ENCODE measurements at places on chromosomes 13 and 19.

DNA sequence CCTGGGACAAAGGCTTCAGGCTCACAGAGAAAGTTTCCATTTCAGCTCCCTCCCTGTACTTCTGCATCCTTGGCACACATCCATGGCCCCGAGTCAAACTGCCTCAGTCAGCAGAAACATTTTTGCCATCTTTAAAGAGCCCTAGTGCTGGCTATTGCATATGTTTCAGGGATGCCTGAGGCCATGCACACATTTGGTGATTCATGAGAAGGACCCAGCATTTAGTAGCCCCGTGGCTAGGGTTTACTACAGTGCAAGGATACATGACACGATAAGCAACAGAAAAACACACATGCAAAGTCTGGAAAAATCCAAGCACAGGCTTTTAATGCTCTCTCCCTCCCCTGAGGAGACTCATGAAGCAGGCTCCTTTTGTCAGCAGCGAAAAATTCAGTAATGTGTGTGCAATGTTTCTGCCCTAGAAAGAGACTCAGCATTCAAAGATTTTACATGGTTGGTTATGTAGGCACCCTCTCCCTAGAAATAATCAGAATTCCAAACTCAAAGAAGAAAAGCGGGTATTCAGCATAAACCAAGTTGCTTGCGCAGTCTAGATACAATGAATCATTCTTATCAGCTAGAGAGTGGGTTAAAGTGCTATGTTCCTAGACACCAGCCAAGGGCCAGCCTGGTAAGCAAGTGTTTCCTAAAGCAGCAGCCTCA, 17.6 kb downstream of the ACOD1 start:
- no peak for DNase-seq

DNA sequence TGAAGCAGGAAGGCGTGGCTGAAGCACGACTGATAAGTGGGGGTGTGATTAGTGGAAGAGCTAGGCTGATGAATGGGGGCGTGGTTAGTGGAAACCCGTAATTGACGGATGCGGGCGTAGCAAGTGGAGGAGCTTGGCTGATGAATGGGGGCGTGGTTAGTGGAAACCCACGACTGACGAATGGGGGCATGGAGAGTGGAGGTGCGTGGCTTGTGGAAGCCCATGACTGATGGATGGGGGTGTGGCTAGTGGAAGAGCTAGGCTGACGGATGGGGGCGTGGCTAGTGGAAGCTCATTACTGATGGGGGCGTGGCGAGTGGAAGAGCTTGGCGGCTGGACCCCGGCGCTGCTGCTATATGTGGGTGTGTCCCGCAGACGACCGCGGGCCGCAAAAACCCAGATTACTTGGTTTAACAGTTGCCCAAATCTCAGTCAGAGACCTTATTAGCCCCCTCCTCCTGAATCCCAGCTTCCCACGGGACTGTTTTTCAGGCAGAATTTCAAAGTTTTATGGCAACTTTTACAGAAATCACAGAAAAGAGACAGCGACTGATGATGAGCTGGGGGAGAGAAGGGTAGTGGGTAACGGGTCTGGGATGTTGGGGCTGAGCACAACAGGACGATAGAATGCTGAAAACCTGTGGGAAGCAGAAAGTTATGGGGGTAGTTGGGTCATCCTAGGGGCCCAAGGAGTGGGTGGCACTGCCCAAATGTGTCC, 9.0 kb upstream of the MEIS3 start:
- peak; percentile 98 for DNase-seq

GRCh38 chr19:5389353-5389752, 48.7 kb upstream of the PTPRS start:
- DNase-seq = no peak

DNA sequence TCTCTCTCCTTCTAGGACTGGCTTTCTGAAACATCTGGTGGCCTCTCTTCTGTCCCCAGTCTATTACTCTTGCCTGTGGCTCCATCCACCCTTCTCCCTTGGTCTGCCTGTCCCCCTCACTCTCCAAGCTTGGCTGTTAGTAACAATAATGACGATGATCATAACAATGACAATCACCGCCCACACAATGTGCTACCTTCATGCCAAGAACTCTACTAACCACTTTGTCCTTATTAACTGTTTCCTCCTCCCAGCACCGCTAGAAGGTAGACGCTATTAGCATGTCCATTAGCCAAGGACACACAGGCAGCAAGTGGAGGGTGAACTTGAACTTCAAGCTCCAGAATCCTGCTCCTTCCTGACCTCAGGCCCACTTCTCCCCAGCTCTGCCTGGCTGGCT, 2.7 kb downstream of the GYS1 start:
- DNase-seq = no peak

GRCh38 chr13:33640832-33641231, 177.1 kb upstream of the RFC3 start:
- peak; percentile 15 for DNase-seq

- DNase-seq = no peak
Measured at GRCh38 chr13:65943024-65943423, 1287.1 kb downstream of the PCDH9 start.

- DNase-seq = no peak
Measured at GRCh38 chr13:26469602-26470001, 87.9 kb upstream of the WASF3 start.

- peak; percentile 69 for DNase-seq
Measured at GRCh38 chr19:4732680-4733114, 9.1 kb upstream of the DPP9 start.

GRCh38 chr13:51091839-51092238, 19.2 kb downstream of the C13orf42 start:
- no peak for DNase-seq

DNA sequence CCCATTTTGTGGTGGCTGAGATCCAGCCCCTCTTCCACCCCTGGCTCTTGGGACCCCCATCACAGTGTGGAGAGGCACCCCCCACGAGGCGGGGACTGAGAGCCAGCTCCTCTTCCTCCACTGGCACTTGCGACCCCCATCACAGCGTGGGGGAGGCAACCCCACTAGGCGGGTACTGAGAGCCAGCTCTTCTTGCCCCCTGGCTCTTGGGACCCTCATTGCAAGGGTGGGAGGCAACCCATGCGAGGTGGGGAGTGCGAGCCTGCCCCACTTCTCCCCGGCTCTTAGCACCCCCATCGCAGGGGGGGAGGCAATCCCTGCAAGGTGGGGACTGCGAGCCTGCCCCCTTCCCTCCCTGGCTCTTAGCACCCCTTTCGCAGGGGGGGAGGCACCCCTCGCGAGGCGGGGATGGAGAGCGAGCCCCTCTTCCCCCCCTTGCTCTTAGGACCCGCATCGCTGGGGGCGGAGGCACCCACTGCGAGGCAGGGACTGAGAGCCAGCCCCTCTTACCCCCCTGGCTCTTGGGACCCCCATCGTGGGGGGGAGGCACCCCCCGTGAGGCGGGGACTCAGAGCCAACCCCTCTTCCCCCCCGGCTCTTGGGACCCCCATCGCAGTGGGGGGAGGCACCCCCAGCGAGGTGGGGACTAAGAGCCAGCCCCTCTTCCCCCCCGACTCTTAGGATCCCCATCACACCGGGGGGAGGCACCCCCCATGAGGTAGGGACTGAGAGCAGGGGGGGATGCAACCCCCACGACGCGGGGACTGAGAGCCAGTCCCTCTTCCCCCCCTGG, 364.6 kb upstream of the SPRY2 start:
- DNase-seq = no peak

- DNase-seq = no peak
Measured at GRCh38 chr13:103101901-103102300, 35.7 kb upstream of the SLC10A2 start.

DNA sequence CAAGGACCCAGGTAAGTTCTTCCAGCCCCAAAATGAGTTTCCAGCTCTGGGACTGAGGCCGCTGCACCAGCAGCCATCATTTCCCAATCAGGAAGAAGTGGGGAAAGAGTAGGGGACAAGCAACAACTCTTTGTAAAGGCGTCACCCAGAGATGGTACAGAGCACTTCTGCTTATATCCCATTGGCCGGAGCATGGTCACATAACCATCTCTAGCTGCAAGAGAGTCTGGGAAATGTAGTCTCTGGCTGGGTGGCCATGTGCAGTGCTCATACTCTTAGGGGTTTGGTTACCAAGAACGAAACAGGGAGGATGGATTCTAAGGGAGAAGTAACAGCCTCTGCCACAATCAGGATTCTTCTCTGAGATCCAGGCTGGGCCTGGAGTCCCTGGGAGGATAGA, 26.3 kb downstream of the CKM start:
- no peak for DNase-seq

GRCh38 chr19:13026462-13027370, 31.4 kb downstream of the NFIX start:
- DNase-seq = no peak

- DNase-seq = no peak
Measured at GRCh38 chr19:44580366-44580895, 32.9 kb upstream of the IGSF23 start.

DNA sequence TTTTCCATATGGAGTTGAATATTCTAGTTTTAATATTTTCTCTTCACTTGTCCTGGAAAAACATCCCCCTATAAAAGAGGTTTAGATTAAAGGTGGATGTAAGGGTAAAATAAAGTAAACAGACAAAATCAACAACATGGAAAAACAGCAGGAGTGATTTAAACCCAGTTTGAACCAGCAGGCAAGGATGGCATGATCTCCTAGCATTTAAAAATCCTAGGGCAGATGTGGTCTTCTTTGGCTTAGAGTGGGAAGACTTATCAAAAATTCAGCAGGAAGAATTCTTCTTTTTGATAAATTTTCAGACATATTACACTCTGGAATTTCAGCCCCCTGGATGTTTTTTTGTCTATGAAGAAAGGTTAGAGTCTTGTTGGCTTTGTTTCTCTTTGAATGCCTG, 36.5 kb downstream of the CLEC17A start:
- DNase-seq = no peak

DNA sequence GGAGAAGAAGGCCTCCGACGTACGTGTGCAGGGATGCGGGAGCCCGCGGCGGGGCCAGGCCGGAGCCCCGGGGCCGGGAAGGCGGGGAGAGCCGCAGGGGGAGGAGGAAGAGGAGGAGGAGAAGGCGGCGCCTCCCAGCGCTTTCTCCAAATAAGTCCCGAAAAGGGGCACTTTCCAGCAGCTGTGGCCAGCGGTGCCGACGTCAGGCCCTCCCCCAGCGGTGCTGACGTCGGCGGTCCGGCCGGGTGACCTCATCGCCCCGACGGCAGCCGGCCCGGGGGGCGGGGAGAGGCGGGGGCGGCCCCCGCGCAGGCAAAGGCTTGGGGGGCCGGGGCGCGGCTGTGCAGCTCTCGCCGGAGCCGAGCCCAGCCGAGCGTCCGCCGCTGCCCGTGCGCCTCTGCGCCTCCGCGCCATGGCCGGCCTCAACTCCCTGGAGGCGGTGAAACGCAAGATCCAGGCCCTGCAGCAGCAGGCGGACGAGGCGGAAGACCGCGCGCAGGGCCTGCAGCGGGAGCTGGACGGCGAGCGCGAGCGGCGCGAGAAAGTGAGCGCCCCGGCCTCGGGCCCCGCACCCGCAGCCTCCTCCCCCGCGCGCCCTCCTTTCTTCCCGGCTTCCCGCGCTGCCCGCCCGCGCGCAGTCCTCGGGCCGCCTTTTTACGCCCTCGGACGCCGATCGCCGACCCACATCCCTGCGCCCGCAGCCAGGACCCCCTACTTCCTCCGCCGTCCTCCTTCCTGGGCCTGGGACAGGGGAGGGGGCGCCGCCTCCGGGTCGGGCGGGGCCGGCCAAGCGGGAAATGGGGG, at the start of gene TPM4:
Gene TPM4, plus strand, starts transcription at position 342 of the 804 bp plus-strand sequence. Its CDS starts 71 bp downstream, at position 413.
- peak; percentile 89 for DNase-seq

DNA sequence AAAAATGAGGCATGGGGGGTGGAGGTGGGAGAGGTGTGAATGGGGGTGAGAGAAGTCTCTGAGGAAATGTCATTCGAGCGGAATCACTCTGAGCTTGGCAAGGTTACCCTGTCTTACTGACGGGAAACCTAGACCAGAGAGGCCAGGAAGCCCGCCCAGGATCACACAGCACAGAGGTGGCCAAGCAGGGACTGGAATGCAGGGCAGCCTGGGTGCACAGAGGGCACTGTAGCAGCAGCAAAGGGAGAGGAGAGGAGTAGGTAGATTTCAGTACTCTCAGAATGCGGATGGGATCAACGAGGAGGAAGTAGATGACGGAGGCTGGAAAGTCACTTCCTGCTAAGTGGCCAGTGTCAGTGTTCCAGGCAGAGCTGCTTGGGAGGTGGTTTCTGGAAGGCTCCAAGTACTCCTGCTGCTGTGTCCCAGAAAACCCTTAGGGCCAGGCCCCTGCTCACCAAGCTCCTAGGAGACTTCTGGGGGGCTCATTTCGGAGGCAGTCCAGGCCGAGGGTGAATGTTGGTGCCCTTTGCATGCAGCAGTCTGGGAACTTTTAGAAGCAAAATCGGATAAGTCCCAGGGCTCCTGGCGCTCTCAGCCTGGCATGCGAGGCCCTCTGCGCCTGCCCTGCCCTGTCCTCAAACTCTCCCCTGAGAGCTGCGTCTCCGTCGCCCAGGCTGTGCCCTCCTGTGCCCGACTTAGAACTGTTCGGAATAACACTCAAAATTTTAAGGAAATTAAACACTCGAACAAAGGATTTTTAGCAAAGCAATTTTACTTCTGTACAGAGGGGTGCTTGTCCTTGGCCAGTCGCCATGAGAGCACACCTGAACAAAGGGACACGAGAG, 33.5 kb downstream of the DNM2 start:
- no peak for DNase-seq

DNA sequence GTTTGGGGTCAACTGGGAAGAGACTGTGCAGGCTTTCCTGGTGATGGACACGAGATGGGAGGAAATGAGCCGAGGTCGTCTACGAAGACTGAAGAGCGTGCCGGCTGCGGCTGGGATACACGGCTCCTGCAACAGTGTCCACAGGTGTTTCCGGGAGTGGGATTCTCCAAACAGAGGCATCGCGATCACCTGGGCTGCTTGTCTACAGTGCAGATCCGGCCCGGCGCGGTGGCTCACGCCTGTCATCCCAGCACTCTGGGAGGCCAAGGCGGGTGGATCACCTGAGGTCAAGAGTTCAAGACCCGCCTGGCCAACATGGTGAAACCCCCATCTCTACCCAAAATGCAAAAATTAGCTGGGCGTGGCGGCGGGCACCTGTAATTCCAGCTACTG, 11.6 kb upstream of the SLC39A3 start:
- no peak for DNase-seq

GRCh38 chr13:113350065-113350937, 13.6 kb downstream of the GRTP1 start:
- DNase-seq = peak; percentile 44

GRCh38 chr13:74273581-74273980, 139.4 kb upstream of the KLF12 start:
- no peak for DNase-seq

GRCh38 chr19:2494084-2494446, 18.1 kb downstream of the GADD45B start:
- DNase-seq = no peak

DNA sequence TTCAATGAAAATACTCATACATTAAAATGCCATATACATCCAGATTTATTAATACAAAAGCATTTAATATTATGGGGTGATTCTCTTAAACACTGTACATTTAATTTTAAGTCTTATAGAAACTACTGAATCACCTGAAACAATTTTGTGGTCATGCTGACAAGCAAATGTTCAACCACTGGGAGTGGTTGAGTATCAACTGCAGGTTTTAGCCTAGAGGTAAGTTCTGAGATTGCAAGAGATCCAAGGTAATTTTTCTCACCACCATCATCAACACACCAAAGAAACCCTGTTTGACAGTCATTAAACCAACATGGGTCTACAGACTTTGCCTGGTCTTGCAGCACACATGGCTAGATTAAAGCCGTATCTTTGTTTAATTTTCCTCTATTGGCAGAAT, 196.3 kb downstream of the LHFPL6 start:
- DNase-seq = no peak

GRCh38 chr19:10155839-10156238, 36.1 kb upstream of the EIF3G start:
- DNase-seq = no peak
